Foreskin keratinocyte (primary cell): ENCODE measurements at places on chromosomes 2 and 18. TPM values are rescaled to one million over a fixed set of nuclear protein-coding genes. Genes with fewer than 3 reads are reported as not detected.

GRCh38 chr2:172195836-172196376 lies 93.2 kb upstream of the DLX2 start:
- DNase-seq = peak; percentile 87

DNA sequence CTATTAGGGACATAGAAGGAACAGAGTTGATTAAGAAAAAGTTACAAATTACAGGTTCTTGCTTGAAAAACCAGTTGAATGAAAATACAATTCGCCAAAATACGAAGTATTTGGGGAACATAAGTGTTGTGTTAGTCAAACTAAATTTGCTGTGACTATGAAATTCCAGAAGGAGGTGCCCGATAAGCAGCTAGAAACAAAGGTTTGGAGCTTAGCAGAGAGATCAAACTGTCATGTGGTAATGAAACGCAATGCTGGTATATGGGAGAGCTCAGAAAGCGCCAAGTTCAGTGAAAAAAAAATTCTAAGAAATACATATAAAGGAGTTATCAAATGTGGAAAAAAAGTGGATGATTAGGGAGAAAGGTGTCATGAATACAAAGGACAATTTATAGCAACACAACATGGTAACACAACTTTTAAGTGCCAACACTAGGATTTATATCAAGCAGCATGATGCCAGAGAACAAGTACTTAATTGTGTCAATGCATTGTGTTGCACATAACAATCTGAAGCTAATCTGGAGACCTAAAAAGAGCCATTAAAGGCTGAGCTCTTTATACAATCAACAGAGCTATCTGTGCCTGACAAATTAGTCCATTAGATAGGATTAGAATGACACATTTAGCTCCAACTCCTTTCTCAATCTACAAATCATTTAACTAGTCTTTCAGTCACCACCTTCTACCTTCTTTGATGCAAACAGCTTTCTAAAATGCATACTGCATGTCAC lies 31.2 kb downstream of the SMAD2 start:
- DNase-seq = no peak

DNA sequence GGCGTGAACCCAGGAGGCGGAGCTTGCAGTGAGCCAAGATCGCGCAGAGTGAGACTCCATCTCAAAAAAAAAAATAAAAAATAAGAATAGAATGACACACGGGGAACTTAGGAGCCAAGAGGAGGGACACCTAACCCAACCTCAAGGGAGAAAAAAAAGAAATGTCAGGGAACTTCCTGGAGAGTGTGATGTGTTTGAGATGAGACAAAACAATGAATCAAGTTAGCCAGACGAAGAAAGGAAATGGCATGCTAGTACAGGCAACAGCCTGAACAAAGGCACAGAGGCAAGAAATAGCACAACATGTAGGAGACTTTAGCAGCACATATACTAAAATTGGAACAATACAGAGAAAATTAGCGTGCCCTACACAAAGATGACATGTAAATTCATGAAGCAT lies 36.7 kb upstream of the PAPOLG start:
- DNase-seq = peak; percentile 80

DNA sequence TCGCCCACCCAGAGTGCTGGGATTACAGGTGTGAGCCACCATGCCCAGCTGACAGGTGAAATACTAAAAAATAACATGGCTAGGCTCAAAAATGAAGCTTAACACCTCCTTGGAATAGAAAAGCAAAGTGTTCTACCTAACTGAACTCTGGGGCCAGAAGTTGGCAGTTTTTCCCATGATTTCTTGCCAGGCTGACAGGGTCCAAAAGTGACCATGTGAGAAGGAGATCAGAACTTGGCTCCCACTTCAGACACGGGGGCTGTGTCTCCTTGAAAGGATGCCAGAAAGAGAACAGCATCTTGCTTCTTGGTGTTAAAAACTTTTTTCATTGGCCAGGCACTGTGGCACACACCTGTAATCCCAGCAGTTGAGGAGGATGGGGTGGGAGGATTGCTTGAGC lies 47.0 kb downstream of the BMPR2 start:
- no peak for DNase-seq

- no peak for DNase-seq
Observed at GRCh38 chr2:233882353-233882752, 14.2 kb upstream of the MSL3B start.

DNA sequence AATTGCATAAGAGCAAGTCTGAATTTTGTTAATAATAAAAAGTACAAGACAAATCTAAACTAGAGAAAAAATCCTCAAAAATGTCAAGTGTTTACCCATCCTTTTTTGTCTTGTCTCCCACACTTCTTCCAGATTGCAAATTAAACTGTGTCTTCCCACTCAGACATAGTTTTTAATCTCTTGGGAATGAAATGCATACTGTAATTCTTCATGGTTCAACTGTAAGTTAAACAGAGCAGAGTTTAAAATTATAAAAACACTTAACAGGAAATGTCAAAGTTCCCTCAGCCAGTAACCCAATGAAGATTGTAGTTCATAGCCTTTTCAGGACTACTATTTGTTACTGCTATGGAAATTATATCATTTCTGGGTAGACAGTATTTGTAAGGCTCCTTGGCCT lies 171.8 kb downstream of the UBE2E3 start:
- DNase-seq = no peak

DNA sequence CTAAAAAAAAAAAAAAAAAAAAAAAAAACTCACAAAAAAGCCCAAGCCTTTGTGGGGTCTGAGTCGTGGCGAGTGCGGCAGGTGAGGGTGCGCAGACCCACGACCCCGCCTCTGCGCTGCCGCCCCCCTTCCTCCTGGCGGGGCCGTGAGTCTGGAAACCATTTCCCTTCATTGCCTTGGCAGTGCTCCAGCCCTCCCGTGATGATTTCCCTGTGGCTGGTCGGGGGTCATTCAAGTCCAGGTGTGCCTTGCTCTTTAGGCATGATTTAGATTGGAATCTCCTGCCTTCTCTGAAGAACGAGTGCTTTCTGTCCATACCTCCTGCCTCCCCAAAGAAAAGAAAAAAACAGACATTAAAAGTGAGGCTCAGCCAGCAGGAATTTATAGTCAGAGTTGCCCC lies 161.8 kb downstream of the FAM210A start:
- no peak for DNase-seq

DNA sequence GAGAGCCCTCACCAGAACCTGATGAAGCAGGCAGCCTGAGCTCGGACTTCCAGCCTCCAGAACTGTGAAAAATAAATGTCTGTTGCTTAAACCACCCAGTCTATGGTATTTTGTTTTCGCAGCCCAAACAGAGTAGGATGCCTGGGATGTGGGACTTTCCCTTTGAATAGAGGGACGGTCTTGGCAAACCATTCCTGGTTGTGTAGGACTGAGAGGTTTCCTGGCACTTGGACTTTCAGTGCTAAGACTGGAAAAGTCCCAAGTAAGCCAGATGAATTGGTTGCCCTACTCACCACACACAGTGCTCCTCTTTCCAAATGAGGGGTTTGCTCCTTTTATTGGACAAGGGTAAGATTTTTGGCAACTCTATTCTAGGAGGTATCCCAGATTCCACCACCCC lies 46.8 kb upstream of the ACMSD start:
- DNase-seq = no peak

DNA sequence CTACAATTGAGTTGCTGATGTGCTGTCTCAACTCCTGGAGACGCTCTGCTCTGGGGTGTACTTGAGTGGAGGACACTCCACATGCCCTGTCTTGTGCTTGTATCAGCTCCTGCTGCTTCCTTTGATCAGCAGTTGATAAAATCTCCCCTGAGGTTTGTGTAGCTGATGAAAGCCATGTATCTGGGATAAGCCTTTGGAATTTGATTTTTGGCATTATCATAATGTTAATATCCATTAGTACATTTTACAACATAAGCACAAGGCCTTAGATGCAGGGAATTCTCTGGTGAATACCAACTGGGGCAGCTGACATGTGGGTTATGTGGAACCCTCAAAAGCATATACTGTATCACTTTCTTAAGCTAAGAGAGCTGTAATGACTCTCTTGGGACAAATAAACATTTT lies 222.7 kb upstream of the ITGA4 start:
- DNase-seq = no peak

DNA sequence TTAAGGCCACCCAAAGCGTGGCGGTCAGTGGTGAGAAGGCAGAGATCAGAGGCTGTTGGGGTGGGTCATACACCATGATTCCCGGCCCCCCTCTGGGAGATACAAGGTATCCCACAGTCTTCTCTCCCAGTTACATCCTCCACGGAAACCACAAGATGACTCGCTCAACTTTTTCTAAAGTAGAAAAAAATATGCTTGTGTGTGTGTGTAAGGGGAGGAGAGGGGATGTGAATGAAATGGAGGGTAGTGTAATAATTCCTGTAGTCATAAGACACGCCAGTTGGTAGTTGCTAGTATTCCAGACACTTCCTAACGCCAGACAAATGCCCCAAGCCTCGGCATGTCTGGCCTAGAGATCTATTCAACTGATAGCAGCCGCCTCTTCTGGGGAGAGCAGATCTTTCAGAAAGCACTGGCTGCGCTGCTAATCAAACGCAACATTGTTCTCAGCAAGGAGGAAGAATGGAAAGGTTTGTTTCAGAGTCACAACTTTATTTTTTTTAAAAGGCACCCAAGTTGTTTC lies 143.5 kb downstream of the TGIF1 start:
- peak; percentile 97 for DNase-seq

DNA sequence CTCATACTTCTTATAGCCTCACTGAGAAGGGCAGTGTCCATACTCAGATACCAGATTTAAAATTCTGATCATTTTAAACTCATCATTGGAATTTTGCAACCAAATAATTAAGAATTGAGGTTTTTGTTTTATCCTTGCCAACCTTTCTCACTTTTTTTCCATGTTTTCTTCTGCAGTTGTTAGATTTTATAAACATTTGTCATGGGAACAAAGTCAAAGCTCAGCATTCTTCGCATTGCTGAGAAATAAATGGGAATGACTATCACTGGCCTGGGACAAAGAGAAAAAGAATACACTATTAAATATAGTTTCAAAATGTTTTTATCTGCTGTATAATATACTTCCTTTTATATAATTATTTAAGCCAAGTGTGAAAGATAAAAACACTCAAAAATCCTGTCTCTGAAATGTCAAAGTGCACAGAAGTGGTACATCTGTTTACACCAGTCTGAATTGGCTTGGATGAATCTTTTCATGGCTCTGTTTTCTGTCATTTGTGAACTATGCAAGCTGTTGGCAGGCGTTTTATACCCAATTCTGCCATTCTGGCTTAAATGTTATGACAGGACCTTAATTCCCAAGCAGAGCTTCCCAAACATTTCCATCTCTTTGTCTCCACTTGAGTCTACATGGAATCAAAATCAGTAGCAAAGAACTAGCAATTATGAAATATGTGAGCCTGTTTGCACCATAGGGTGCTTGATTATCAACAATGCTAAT lies 249.3 kb upstream of the SYT4 start:
- DNase-seq = no peak

DNA sequence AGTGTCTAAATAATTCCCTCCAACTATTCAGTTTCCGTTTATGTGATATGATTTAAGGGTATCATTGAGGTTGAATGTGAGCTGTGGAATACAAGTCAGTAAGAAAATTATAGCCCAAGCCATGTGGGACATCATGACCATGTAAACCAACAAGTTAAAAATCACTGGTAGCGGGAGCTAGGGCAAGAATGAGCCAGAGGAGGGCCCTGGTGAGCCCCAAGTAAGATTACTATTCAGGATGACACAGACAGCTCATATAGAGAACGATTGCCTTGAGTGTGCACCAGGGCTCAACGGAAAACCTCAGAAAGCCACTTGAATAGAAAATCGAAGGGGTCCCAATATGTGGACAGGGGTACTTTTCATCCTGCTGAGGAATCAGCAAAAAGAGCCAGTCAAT lies 87.8 kb upstream of the RBMS1 start:
- DNase-seq = no peak

DNA sequence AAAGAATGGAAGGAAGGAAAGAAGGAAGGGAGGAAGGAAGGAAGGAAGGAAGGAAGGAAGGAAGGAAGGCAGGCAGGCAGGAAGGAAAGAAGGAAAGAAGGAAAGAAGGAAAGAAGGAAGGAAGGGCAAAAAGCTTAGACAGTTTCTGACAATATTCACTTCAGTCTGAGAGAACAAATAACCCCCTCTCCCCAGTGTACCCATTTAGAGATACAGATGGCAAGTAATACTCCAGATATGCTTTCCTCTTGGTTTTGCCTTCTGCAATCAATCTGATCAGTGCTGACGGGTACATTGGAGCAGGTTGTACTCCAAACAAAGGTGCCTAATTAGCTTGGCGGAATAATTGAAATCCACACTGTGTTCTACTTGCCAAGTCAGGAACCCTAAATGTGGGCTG lies 534.6 kb upstream of the TMEFF2 start:
- no peak for DNase-seq

DNA sequence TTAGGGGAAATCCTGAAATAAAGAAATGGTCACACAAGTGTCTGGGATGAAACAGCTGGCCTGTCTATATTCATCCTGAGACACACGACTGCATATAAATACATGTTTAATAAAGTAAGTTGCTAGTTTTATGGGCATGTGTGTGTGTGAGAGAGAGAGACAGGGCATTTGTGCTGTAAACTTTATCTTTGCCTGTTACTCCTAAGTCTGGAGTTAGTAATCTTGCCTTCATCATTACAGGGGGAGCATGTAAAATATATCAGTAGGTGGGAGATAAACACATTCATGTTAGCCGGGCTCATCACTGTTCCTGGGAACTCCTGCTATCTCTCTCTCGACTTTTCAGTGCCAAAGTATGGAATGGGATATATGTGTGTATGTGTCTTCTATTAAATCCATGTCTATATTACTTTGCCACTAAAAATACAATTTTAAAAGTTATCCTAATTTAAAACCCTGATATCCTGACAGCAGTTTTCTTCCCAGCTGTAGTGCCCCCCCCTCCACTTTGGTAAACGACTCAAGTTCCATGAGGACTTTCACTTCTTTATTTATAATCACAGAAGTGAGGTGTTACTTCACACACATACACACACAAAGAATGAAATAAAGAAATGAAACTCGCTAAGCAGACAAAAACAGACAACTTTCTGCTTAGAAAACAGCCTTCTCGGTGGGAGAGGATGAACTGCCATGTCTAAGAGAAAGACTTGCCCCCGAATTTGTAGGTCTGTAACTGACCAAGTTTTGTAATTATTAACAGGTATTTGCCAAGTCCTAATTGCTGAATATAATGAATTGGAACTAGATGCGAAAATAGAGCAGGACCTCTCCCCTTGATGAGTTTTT lies 947 bp downstream of the ZEB2 start:
- DNase-seq = no peak

GRCh38 chr2:85649201-85650190 lies 18.5 kb downstream of the SFTPB start:
- no peak for DNase-seq

GRCh38 chr2:233380995-233381637 lies 26.8 kb downstream of the DGKD start:
- DNase-seq = no peak

- DNase-seq = no peak
Observed at GRCh38 chr2:55511508-55512124, 7.9 kb upstream of the CFAP36 start.

The SUMO1 gene
- 165 and 172 TPM in 2 replicates for polyA plus RNA-seq

The STARD6 gene
- 0.06 TPM in 1 of 2 replicates, not detected in the other for polyA plus RNA-seq

The WDR75 gene
- polyA plus RNA-seq = 17.0 and 25.6 TPM in 2 replicates

The DNAJC5G gene
- not detected in 2 replicates for polyA plus RNA-seq

The RFX8 gene
- 0.03 and 0.22 TPM in 2 replicates for polyA plus RNA-seq

The PTPRN gene
- not detected in 2 replicates for polyA plus RNA-seq

The SDC1 gene
- 824 and 890 TPM in 2 replicates for polyA plus RNA-seq

The KLF7 gene
- 6.3 and 6.7 TPM in 2 replicates for polyA plus RNA-seq

The ACP1 gene
- 99.4 and 102 TPM in 2 replicates for polyA plus RNA-seq

The CDH2 gene
- polyA plus RNA-seq = 0.07 and 0.27 TPM in 2 replicates

The CXCR1 gene
- 0.39 and 0.55 TPM in 2 replicates for polyA plus RNA-seq
